AG04449 (cell line): ENCODE measurements at places on chromosomes 16 and 17.

DNA sequence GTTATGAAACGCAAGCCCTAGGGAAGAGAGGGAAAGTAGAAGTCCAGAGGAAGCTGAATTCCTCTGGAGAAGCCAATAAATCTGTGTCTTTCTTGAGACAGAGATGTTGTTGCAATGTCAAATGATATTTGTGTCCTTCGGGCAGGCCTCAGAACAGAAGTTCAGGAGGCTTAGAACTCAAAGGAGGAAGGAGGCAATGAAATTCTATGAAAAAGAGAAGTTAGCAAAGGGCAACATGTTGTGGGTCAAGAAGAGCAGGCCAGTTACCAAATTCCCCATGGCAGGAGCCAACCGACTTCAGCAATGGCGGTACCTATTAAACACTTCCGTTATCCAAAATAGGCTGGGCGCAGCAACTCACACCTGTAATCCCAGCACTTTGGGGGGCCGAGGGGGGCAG, 109.0 kb upstream of the DHX40 start:
- DNase-seq = no peak

DNA sequence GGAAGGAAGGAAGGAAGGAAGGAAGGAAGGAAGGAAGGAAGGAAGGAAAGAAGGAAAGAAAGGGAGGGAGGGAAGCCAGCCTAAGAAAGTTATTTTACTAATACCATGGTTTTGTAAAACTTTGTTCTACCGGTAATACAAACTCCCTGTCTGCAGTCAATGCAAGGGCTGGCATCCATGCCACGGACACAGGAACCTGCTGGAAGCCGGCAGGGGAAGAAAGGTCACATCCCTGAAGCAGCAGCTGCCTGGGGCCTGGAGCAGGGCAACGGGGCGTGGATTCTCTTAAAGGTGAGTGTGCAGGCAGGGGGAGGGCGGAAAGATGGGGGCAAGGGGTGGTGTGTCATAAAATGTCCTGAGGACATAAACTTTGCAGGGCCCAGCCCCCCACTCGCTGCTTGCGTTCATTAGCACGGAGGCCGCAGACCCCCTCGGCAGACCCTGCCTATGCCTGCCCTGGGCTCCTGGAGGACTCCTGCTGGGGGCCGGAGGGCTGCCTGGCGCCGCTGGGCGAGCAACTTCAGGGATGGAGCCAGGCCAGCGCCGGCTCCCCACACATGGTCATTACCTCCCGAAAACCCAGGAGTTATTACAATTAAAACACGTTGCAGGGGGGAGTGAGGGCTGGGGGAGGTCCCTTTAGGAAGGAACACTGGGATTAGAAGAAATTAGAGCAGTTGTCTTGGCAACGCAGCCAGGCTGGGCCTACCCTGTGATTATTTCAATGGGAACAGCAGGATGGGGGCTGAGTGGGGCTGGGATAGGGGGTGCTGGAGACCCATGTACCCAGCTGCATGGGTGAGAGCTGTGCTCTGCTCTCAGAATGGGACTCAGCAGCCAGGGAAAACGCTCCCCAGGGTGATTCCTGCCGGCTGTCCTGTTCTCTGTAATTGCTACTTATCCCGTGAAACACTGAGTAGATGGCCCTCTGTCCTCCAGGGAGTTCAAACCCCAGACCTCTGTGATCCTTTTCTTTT, 257.9 kb downstream of the SOX9 start:
- DNase-seq = no peak

DNA sequence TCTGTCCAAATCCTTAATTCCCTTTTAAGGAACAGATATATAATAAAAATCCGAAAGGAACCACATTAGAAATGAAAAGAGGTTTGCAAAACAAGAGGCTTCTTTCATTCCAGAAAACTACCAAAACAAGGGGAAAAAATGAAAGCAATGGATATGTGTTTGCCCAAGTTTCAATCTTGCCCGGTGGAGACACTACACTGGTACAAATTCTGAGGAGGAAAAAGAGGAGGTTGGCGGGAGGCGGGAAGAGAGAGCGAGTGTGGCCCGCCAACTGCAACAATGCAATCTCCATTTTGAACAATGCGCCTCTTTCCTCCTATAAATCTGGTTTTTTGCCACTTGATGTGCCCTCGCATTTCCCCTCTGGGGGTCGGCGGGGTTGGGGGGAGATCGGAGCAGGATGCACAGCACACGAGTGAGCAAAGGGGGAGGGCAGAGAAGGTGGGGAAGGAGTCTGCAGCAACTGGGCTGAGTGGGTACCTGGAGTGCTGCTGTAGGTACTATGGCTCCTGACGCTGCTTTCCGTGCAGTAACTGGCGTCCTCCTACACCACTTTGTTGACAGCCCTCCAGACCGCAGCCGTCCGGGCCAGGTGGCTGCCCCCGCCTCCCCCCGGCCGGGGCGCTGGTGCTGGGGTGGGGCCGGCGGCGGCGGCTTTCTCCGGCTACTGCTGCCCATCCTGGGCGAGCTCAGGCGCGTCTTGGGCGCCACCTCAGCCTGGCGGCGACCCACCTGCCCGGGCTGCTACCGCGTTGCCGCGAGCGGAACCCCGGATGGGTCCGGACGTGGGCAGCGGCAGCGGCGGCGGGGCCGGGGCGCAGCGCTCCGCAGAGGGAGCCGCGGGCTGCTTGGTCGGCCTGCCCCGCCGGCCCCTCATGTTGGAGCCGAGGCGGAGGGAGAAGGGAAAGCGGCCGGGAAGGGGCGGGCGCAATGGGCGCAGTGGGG, 93.8 kb upstream of the PLEKHM1 start:
- DNase-seq = no peak

- DNase-seq = no peak
Measured at GRCh38 chr17:29593591-29594518, 923 bp downstream of the ANKRD13B start.

GRCh38 chr16:50400312-50400966, 31.7 kb upstream of the BRD7 start:
- no peak for DNase-seq

- DNase-seq = no peak
Measured at GRCh38 chr17:9544221-9544620, 31.4 kb downstream of the STX8 start.

GRCh38 chr17:79921411-79922115, 82.3 kb upstream of the CBX4 start:
- no peak for DNase-seq

- no peak for DNase-seq
Measured at GRCh38 chr17:29595107-29595942, 2.4 kb downstream of the ANKRD13B start.

DNA sequence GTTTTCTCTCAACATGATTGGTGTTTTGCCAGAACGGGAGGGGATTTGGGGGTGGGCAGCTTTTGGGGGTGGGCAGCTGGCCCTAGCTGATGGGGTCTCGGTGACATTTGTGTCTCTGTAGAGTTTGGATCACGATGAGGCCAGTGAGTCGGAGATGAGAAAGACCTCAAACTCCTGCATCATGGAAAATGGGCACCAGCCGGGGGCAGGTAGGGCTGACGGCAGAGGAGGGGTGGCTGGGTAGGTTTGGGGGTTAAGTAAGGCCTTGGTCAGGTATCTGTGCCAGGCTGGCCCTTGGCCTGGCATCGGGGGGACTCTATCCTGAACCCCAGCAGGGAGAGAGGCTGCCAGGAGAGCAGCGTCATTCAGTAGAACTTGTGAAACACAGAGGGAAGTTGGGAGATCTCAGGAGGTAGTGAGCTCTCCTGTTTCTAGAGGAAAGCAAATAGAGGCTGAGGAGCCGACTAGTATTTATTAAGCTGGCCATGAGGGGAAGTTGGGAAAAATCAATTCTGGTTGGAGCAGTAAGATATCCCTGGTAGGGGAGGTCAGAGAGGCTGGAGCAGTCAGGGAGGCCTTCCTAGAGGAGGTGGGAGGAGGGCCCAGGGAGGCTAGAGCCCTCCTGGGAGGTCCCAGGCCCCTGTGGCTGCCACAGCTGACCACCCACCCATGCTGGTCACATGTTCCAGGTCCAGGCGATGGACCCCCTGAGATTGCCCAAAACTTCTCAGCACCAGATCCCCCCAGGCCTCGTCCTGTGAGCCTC, 8.1 kb downstream of the SMTNL2 start:
- DNase-seq = no peak

DNA sequence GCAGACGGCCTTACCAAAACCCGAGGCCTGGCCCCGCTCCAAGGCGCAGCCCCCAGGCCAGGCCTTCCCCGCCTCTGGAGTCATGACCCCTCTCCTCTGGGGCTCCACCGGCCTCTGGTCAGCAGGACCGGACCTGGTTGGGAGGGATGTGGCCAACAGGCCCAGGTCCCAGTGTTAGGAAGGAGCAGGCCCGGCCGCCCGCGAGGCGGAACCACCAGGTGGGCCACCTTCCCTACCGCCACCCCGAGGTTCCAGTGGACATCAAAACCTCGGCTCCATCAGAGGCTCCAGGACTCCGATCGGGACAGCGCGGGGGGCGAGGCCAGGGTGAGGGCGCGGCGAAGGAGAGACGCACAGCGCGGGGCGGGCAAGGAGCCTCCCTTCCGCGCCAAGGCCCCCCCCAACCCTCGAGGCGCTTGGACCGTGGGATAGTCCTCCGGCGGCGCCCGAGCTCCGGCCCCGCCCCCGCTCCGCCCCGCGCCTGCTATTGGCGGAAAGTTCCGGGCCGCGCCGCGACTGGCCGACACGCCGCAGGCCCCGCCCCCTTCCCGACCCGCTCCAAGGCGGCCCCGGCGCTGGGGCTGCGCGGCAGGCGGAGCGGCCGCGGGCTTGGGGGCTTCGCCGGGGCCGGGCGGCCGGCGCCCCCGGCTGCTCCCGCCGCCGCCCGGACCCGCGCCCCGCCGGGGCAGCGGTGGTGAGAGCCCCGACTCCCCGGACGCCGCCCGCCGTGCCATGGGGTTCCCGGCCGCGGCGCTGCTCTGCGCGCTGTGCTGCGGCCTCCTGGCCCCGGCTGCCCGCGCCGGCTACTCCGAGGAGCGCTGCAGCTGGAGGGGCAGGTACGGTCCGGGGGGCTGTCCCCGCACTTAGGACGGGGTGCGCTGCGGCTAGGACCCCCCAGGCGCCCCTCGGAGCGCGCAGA, at the start of gene METRN:
METRN (plus strand) TSS at position 561 of the 919 bp plus-strand sequence; CDS start at position 733, 172 bp downstream.
- no peak for DNase-seq

DNA sequence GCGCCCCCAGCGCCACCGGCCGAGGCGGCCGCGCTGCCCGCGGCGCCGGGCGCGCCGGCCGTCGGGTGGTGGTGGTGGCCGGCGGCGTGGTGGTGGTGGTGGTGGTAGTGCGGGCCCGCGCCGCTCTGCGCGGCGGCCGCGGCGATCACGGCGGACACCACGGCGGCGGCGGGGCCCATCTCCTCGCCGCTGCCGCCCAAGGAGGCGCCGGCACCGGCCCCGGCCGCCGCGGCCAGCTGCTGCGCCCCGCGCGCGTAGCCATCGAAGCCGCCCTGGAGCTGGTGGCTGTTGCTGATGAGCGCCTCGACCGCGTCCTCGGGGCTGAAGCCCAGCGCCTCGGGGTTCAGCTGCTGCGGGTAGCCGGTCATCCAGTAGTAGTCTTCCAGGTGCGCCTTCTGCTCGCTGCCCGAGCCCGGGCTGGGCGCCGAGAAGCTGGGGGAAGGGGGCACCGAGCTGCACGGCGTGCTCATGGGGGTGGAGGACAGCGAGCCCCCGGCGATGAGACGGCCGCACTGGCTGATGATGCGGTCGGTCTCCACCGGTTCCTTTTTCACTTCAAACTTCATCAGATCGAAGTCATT, 1.2 kb downstream of the MAF start:
- no peak for DNase-seq

DNA sequence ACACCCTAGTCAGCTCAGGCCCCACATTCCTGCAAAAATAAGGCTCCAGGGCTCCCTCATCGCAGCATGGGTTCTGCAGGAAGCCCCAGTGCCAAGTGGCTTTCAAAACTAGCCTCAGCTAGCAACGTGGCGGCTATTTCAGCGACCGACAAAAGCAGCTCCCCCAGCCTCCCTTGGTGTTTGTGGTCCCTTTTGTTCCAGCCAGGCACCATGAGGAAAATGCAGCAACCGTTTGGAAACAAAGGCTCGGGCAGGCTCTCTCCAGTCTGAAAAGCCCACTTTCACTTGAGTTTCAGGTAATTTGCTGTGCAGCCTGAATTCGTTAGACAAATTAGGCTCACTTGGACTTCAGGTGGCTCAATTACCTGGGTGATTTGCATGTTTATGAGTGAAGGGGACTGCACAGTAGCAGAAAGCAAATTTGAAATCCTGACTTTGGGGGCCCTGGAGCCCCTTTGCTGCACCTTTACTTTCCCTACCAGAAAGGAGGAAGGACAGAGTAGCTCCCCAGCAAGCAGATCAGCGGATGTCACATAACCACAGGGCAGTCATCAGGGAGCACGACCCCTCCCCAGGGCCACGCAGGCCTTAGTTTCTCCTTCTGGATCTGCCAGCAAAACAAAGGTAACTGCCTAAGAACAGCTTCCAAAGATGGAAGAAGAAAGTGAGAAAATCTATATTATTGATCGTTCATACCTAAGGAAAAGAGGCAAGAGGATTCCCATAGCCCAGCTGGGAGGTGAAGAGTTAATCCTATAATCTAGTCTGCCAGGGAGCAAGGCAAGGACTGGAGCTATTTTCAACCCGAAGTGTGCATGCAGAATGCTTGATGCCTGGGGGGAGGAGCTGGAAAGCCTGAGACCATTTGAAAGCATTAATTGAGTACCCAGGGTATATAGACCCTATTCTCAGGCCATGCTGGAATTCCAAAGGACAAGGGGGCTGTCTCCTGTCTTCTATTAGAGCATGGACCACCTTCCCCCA, 143.1 kb upstream of the SDK2 start:
- no peak for DNase-seq

GRCh38 chr16:10333321-10334032, 52.4 kb upstream of the ATF7IP2 start:
- no peak for DNase-seq

GRCh38 chr17:37168731-37169353, 206.9 kb upstream of the C17orf78 start:
- DNase-seq = no peak

DNA sequence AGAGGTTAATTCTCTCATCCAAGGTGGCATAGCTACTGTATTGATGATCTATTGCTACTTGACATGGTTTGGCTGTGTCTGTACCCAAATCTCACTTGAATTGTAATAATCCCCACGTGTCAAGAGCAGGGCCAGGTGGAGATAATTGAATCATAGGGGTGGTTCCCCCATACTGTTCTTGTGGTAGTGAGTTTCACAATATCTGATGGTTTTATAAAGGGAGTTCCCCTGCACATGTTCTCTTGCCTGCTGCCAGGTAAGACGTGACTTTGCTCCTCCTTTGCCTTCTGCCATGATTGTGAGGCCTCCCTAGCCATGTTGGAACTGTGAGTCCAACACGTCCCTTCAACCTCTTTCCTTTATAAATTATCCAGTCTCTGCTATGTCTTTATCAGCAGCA, 22.9 kb upstream of the CPPED1 start:
- no peak for DNase-seq

GRCh38 chr16:83005653-83006160, 378.9 kb downstream of the CDH13 start:
- no peak for DNase-seq

DNA sequence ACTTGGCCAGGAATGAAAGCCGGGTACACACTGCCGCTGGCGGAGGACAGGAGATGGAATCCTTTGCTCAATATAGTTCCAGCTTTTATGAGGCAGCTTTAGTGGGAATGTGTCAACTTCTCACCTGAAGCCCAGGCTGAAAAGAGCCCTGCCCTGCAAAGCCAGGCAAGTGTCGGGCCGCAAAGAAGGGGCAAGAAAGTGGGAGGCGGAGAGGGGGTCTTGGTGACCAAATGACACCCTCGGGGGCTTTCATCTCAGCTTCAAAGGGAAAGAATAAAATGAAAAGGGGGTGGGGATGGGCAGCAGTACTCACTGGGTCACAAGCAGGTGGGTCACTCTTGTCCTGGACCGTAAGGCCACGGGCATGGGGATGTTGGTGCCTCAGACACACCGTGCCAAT, 62.9 kb downstream of the C16orf95 start:
- DNase-seq = no peak

GRCh38 chr16:88914750-88915368, 48.4 kb upstream of the PABPN1L start:
- no peak for DNase-seq

GRCh38 chr16:65965628-65966027, 400.9 kb upstream of the CDH5 start:
- DNase-seq = no peak
